ENCODE measurements at places on chromosomes 7 and 10.
A peak's percentile ranks its signal among the peaks of the same experiment; 100 is the strongest.

- peak; percentile 60 for DNase-seq
These were observed 435.2 kb upstream of the AUTS2 start for GRCh38 chr7:69162931-69163670.

DNA sequence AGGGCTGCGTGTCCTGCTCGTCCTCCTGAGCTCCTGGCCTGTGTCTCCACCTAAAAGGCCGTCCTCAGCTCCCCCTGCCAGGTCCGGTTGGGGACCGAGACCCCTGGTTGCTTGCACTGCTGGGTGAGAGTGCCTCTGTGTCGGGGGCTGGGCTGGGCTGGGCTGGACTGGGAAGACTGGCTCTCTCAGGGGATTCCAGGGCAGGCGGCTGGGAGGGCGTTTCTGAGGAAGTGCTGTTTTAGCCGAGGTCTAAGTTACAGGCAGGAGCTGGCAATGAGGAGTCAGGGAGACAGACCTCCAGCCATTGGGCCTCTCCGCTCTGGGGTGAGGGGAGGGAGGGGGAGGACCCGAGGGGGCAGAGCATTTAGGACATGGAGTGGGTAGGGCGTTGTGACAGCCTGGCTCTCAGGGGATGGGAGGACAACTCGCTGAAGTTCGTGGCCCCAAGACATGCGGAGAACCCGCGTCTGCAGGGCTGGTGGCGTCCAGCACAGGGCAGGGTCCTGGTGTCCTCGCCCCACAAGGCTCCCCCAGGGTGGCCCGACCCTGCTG, 20.9 kb downstream of the FOXK1 start:
- peak; percentile 39 for DNase-seq

GRCh38 chr10:86599729-86600128, 54.6 kb upstream of the OPN4 start:
- no peak for DNase-seq

- DNase-seq = no peak
These were observed 5.2 kb downstream of the RBP3 start for GRCh38 chr10:47353351-47353750.

- no peak for DNase-seq
These were observed 51.9 kb upstream of the COMTD1 start for GRCh38 chr10:75287697-75288096.

GRCh38 chr7:155584763-155585531, 38.6 kb upstream of the CNPY1 start:
- DNase-seq = peak; percentile 70

DNA sequence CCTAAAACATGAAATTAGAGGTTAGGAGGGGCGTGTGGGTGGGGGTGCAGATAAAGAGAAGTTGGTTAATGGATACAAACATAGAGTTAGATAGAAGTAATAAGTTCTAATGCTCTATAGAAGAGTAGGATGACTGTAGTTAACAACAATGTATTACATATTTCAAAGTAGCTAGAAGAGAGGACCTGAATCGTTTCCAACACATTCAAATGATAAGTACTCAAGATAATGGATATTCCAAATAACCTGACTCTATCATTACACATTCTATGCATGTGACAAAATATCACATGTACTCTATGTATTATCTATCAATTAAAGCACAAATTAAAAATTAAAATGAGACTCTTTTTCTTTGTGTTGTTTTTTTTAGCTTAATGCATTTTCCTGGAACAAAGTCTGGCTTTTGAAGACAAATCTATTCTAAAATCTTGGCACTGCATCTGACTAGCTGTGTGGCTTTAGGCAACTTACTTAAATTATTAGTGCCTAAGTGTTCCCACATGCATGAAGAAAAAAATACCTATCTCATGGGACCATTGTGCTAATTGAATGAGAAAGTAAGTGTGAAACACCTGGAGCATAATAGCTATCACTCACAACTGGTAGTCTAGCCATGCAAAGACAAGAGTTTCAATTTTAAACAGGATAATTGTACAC, 75.7 kb downstream of the SEMA3C start:
- DNase-seq = no peak

DNA sequence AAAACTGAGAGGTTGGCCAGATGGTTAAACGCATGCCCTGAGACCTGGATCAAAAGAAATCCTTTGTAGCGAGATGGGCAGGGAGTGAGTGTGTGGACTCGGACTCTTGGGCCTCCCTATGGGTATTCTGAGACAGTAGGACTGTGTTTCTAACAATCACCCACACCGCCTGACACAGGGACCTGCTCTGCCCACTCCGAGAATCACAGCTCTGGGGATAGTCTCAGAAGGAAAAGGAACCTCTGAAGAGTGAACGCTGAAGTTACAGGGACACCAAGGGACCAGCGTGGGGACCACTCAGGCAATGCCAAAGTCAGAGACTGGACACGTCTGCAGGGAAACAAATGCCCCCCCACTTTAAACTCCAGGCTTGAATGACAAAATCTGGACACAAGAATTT, 242.1 kb upstream of the TCERG1L start:
- DNase-seq = no peak

DNA sequence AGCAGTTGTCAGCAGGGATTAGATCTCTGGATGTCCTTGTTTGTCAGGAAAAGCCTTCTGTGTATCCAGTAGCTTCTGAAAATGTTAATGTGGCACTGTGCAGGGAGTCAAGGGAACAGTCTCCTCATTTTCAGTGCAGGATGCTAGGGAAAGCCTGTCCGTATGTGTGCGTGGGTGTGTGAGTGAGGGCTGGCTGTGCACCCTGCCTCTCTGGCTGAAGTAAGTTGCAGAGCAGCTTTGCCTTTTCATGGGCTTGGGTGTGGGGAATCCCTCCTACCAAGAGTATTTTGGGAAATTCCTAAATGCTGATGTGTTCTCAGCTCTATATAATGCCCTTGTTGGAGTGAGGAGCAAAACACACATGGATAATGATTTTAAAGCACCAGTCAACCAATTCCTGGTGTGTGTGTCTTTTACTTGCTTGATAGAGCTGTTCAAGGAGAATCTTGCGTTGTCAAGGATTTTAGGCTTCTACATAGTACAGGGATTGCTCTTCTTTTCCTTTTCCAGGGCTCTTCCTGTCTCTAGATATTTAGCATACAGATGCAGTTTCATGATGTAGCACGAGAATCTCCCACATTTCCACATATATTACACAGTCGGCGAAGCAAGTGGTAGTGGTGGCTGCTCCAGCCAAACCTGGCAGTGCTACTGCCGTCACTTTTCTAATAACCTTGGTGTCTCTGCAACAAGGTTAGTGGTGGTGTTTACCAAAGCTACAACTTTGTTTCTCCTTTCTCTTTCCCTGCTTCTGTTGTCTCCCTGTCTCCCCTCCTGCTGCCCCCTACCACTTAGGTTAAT, 92.8 kb downstream of the MCU start:
- DNase-seq = peak; percentile 86

- DNase-seq = no peak
These were observed 3.1 kb downstream of the C1GALT1 start for GRCh38 chr7:7185371-7185989.

GRCh38 chr7:155377838-155378579, 79.9 kb upstream of the EN2 start:
- DNase-seq = peak; percentile 63

DNA sequence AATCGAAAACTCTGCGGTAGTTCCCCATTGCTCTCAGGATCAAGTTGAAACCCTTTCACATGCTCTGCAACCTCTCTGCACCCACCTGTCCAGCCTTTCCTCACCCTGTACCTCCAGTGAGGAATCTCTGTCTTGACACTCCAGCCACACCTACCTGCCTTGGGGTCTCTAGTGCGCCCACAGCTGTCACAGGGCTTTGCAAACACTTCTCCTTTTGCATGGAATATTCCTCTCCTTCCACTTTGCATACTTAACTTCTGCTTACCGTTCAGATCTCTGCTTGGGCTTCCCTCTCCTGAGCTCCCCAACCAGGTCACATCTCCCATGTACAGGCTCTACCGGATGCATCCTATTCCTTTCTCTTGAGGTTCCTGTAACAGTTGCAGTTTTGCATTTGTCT, 6.6 kb upstream of the ZYX start:
- no peak for DNase-seq

Measured in right hindlimb (tissue), 1 donor.